ENCODE measurements at places on chromosomes 5 and 9.

- no peak for DNase-seq
Measured at GRCh38 chr5:555058-555623, 30.9 kb upstream of the SLC9A3 start.

DNA sequence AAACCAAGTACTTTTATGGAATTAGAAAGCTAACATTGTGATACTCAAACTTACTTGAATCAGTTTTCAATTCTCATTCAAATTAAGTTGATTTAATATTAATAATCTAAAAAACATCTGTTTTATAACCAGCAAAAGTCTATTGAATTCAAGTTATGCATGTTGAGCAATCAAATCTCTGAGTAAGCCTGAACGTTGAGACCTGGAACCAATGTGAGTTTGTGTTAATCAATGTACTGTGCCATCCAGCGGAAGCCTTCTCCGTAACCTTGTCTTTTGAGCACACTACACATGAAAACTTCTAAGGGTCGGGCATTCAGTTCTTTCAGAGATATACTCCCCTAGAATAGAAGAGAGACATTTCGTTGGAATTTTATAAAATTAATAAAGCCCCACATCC is 25.9 kb downstream of the SAR1B start:
- DNase-seq, result no peak

- DNase-seq, result peak; percentile 88
Measured at GRCh38 chr9:114718801-114719221, 36.8 kb upstream of the TEX48 start.

DNA sequence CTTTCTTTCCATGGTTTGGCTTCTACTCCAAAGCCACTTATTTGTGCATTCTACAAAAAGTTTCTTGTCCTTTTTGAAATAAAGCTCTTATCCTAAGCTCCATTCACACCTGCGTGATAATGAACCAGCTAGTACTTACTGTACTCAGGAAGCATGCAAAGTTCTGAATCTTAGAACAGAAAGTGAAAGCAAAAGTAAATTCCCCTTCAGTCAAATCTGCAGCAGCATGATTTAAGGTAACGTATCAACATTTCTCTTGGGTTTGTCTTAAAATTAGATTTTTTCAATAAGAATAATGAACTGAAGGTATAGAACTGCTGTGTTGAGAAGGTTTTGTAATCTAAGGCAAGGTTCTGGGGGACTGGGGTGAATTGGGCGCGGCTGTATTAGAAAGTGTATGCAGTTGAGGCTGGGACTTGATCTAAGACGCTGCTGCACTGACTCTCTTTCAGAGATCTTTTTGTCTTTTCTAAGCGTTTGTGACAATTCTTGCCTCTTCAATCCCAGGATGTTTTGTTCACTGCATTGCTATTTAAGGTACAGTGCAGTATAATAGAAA is at the start of gene ERAP2:
ERAP2 (plus strand) TSS at position 209 of the 559 bp plus-strand sequence. CDS start 3,186 bp downstream, outside the sequence.
- DNase-seq, result no peak

- DNase-seq, result no peak
Measured at GRCh38 chr5:11477786-11478185, 426.5 kb downstream of the CTNND2 start.

DNA sequence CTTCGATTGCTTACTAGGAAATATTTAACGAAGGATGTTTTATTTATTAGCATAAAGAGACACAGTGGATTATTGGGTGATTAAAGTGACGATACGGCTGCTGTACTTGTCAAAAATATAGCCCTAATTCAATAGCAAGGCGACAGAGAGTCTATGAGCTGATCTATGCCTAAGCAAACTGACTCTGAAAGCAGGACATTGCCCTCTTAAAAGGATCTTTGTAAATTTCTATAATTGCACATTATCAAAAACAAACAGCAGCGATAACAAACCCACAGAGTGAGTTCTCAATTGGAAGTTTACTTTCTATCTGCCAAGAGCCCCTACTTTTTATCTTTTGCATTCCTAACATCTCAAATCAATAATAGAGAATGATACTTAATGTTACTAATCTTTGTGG is 31.4 kb downstream of the TLX3 start:
- no peak for DNase-seq

GRCh38 chr9:123933440-123934212 is 3.7 kb upstream of the DENND1A start:
- DNase-seq, result no peak

GRCh38 chr5:81023261-81023970 is 63.3 kb downstream of the RASGRF2 start:
- no peak for DNase-seq

- DNase-seq, result no peak
Measured at GRCh38 chr5:58024151-58024550, 435.7 kb downstream of the PLK2 start.

DNA sequence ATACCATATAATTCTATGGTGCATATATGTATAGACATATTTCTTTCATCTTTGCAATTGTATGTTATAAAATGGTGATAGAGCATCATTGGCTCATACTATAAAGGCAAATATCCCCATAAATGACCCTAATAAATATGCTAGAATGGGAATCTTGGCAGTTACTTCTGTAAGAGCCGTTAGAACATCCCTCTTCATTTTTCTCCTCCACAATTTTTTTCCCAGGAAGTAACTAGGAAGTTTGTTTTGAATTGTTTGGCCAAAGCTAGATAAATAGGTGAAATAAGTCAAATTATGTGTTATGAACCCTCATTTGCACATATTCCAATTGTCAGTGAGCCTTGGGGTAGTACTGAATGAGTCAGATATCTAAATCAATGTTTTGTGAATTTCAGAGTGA is 209.9 kb downstream of the ADAMTSL1 start:
- DNase-seq, result no peak

DNA sequence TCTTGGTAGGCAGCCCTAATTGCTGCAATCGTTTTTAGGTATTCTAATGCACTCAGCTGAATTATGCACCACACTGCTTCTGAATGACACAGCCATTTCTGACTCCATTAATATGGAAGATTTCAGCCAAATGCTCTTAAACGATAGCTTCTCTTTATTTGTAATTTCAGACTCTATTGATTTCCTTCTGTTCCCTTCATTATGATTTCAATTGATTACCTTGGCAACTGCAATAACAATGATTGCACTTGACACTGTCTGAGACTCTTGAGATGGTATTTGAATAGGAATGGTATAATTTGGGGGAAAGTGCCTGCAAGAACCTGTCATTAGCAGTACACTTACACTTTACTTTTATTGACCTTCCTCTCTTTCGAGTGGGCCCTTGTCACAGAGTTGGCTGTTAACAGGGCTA is 296.1 kb upstream of the DMAC1 start:
- no peak for DNase-seq

GRCh38 chr5:86716121-86716520 is 98.4 kb downstream of the COX7C start:
- no peak for DNase-seq

DNA sequence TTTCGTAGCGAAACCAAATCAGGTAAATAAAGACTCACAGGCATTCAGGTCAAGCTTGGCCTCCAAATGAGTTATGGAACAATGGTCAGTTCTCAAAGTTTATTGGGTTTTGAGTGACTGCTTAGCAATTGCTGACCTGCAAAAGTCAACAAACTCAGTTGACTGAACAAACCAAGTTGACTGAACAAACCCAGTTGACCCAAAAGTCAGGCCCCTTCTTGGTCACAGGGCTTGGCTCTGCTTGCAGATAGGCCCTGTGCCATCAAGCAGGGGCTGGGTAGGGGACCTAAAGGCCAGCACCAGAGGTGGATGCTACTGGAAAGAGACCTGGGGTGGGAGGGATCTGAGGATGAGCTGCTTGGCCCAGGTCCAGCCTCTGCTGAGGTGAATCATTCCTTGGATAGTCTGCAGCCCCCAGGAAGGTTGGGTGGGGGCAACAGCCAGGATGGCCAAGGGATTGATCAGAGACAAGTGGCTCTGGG is 64.6 kb downstream of the GADD45G start:
- no peak for DNase-seq

DNA sequence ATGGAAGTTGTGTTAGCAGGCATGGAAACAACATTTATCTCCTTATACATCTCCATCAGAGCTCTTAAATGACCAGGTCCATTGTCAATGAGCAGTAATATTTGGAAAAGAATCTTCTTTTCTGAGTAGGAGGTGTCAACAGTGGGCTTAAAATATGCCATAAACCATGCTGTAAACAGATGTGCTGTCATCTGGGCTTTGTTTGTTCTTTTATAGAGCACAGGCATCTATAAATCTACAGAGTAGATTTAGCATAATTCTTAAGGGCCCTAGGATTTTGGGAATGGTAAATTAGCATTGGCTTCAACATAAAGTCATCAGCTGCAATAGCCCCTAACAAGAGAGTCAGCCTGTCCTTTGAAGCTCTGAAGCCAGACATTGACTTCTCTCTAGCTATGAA is 7.7 kb upstream of the HRCT1 start:
- DNase-seq, result no peak

- no peak for DNase-seq
Measured at GRCh38 chr9:113957351-113957750, 81.2 kb downstream of the ZNF618 start.

DNA sequence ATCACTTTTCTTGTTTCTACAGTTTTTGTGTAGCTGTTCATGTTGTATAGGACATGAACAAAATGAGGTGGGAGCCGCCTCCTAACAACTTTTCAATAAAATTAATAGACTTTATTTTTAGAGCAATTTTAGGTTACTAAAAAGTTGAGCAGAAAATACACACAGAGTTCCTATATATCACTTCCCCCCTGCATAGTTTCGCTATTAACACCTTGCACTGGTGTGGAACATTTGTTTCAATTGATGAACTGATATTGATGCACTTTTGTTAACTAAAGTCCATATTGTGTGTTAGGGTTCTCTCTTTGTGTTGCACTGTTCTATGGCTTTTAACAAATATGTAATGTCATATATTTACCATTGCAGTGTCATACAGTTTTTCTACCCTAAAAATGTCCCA is 47.8 kb upstream of the KCNN2 start:
- DNase-seq, result no peak
